ENCODE measurements at places on chromosomes 11 and 22. TPM values are rescaled to one million over a fixed set of nuclear protein-coding genes. Genes with fewer than 3 reads are reported as not detected.

DNA sequence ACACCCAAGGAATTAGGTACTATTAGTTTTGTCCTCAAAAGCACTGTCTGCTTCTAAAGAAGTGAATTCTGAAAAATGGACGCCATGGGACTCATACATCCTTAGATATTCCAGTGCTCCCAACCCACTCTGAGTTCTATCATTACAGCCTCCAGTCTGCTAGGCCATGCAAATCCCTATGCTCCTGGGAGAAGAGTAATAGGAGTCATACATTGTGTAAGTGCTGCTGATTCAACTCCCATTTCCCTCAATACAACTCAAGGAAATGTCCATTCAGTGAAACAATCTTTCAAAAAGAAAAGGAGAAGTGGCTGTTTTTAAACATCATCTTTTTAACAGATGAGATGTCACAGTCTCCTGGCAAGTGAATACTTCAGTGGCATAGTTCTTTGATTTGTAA lies 590.2 kb upstream of the LRRC4C start:
- no peak overlapping the region for H3K27ac ChIP-seq
- H3K4me3 ChIP-seq, result no peak overlapping the region
- no peaks in the 10 kb centered on the region for H3K4me1 ChIP-seq
- H3K36me3 ChIP-seq, result no peaks in the 10 kb centered on the region

GRCh38 chr11:57460022-57460757 lies at the start of gene RTN4RL2:
RTN4RL2 (plus strand) TSS chr11:57460528; CDS start chr11:57460866, 338 bp downstream.
- peak; percentile 62 for DNase-seq
- H3K27me3 ChIP-seq, result peaks cover 69% of the 10 kb centered on the region
- no peaks in the 10 kb centered on the region for H3K4me1 ChIP-seq
- no peak within 1 kb of the TSS for H3K27ac ChIP-seq
- H3K36me3 ChIP-seq, result no peaks in the 10 kb centered on the region

GRCh38 chr22:47878460-47878859 lies 1116.0 kb downstream of the TBC1D22A start:
- DNase-seq, result no peak

- H3K27me3 ChIP-seq, result peaks cover 13% of the 10 kb centered on the region
- peak overlapping the region; percentile 38 for H3K27ac ChIP-seq
- no peaks in the 10 kb centered on the region for H3K4me1 ChIP-seq
- H3K4me3 ChIP-seq, result peak overlapping the region; percentile 95
- no peak for DNase-seq
These were observed 69.5 kb upstream of the SYT13 start for GRCh38 chr11:45355706-45356041.

DNA sequence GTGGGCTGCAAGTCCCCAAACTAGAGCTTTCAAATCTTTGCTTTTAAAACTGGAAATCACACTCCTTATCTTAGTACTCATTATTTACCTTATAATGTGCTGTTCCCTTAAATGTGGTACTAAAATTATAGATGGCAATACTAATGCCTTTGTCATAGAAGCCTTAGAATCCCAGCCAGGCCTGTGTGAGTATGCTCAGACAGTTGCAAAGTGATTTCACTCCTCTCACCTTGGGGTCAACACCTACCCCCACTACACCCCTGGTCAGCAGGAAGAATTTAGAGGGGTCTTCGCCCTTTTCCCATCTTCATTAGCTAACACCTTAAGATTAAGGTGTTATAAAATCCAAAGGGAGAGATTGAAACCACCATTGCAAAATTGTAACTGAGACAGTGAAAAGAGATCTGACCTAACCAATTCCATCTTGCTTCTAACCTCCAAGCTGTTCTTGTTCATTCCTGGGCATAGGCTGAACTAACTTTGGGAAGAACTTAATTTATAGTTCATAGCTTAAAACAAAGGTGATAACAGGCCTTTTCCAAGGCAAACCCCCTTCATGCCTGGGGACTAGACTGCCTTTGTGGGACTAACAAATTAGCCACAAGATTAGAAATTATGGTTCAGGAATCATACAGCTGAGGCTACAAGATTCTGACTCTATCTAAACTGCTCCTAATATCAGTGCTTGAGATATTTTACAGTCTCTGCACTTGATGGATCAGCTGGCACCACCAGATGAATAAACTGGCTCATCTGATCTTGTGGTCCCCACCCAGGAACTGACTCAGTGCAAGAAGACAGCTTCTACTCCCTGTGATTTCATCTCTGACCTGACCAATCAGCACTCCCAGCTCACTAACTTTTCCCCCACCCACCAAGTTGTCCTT lies 10.4 kb upstream of the MRPL17 start:
- no peaks in the 10 kb centered on the region for H3K36me3 ChIP-seq
- no peaks in the 10 kb centered on the region for H3K4me1 ChIP-seq
- no peak for DNase-seq
- no peak overlapping the region for H3K4me3 ChIP-seq

Gene NPTXR
- total RNA-seq, result 15.1 TPM

Data from cardiac muscle cell (in vitro differentiated cells and primary cell).